Activated CD8-positive, alpha-beta memory T cell treated with anti-CD3 and anti-CD28 coated beads for 4 hours (primary cell): ENCODE measurements at places on chromosomes 6 and 20.

- no peak for DNase-seq
These were observed 17.6 kb downstream of the SYTL3 start for GRCh38 chr6:158667360-158667981.

DNA sequence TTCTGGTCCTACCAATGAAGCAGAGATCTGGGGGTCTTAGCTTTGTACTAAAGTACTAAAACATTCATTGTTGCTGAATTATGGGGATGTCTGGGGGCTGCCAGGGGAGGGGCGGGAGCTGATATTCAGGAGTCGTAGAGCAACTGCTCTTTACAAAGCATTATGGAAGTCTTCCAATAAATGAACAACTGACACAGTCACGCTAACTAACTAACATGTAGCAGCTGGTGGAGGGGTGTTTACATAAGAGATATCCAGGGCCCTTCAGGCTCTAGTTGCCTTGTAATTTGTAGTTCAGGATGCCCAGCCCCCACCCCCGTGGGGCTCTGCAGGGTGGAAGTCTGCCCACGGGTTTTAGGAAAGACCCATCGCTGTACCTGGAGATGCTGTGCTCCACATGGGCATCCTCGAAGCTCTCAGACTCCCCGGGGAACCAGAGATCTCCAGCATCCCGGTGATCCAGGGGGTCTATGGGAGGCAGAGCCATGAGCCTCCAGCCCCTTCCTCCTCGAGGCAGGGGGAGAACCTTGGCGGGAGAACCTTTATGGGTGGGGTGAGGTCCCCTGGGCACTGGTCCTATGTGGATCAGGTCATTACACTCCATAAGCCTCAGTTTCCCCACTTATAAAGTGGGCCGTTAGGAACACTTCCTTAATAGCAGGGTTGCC, 3.4 kb downstream of the TREM2 start:
- DNase-seq, result no peak

DNA sequence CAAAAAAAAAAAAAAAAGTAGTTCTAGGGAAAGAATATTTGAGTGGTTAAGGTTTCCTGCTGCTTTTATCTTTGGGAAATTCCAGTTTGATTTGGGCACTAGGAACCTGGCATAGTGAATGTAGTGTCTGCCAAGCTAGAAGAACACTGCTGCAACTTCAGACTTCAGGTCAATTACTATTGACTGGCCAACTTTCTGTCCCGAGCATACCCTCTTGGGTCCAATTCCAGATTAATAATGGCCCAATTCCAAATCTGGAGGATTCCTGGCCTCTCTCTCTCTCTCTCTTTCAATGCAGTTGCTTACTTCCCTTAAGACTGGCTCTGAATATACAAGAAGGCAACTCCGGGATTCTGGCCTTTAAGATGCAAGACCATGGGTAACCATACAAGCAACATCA, 74.9 kb downstream of the ANKEF1 start:
- no peak for DNase-seq

GRCh38 chr6:44653761-44654218, 266.3 kb downstream of the CDC5L start:
- DNase-seq, result no peak

- no peak for DNase-seq
These were observed 44.3 kb downstream of the ADGRB3 start for GRCh38 chr6:68679399-68679798.

- DNase-seq, result no peak
These were observed 23.3 kb downstream of the HSF2 start for GRCh38 chr6:122422614-122423267.

- peak; percentile 30 for DNase-seq
These were observed 5.1 kb downstream of the SOX12 start for GRCh38 chr20:330233-331149.

DNA sequence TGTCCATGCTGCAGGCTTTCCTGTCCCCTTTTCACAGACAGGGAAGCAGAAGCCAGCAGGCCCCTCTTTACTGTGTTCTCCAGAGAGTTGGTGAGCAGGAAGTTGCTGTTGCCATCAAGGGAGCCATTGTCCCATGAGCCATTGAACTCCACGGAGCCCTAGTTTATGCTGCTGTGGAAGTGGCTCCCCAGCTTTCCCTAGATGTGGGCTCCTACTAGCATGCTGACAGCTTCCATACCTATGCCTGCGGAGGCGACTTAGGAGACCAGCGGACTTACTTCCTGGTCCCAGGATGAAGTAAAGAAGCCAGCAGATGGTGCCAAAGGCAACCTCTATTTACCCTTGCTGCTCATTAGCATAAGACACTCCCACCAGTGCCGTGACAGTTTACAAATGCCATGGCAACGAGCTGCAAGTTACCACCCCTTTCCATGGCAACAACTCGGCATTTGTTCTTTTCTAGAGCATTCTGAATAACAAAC, 30.8 kb upstream of the FKBP1A start:
- DNase-seq, result no peak

DNA sequence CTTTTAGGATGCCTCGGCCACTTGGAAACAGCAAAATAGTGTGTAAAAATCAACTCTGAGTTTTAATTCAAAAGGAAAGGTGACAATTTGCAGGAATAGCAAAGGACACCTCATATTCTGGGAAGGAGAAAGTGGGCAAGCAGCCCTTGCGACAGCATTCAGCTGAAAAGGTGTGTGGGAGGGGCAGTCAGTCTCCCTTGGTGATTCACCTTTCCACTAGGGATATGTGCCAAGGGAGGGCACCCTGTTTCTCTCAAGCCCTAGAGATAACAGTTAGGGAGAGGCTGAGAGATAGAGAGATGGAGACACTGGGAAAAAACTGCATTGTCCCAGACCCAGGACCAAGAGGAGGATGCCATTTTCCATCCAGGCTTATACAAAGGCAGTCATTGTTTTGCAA, 228.1 kb downstream of the EPM2A start:
- no peak for DNase-seq

DNA sequence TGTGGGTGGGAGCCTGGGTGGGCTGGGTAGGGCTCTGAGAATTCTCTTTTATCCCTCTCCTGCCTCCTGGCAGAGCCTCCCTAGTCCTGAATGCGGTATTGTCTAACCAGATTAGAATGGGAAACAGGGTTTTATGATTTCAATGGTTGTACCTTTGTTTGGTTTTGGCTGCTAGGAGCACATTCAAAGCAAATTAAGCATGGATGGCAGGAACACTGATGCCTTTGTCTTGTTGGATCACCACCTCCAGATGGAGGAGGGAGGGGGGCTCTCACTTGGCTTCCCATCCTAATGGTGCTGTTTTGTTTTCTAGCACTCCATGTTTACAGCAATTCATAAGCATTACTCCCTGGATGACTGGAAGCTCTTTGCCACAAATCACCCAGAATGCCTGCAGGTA, 11.6 kb downstream of the GMPR start:
- no peak for DNase-seq

GRCh38 chr6:21604081-21604480, 10.5 kb downstream of the SOX4 start:
- DNase-seq, result no peak

DNA sequence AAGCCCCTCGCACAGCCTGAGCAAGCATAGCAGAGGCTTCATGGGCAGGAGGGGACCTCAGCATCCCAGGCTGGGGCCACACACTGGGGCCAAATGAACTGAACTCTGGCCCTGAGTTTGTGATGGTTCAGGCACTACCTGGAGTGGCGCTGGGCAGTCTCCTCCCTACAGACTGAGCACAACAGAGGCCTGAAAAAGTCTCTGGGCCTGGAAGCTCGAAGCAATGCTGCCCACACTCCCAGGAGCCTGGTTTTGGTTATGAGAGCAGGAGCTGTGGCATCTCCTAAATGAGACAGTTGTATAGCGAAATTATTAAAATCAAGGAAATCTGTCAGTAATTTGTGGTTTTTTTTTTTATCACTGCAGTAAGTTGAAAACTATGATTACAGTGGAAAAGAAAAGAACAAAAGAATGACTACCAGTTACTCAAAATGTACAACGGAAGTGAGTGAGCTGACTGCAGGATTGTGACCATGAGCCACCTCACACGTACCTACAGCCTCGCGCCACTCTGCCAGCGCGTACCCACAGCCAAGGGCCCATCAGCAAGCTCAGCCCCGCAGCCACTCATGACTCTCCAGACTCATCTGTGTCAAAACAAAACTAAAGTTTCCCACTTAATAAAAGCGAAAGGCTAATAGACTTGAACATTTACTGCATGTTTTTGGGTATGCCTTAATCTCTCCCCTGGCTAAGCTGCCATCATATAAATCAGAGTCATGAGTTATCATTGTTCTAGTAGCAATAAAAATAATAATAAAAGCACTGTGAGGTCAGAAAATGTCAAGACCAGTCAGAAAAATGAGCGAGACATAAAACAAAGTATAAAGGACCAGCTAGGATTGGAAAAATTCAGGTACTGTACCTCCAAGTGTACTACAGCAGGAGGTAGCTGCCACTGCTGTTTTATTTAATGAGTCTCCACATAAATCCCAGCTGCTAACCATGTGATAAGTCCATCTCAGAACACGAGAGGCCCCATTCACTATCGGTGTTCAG, 177.0 kb downstream of the FOXC1 start:
- DNase-seq, result no peak

- no peak for DNase-seq
These were observed 1.3 kb upstream of the PLEKHG1 start for GRCh38 chr6:150598401-150598800.

DNA sequence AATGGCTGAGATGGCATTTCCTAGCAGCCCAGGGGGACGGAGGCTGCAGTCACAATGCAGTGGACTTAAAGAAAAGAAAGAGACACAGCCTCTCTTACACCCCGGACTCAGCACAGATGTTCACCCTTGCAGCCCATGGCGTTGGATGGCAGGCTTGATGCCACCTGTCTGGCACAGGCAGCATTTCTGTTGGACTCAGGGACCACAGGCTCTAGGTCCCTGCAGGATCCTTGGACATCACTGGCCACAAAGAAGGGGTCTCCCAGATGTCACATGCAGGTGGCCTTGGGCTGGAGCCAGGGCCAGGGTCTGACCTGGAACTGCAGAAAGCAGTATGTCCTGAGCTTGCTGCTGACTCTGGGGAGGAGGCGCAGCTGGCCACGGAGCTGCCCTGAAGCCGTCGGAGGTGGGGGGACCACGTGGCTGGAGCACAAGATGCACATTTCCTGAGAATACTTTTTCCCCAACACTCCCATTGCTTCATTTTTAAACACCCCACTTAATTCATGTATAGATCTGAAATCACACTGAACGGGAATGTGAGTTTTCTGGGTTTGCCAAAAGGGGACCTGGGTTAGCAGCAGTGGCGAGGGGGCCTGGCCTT, 102.3 kb upstream of the SULF2 start:
- DNase-seq, result no peak

- DNase-seq, result no peak
These were observed 127.2 kb upstream of the SUPT3H start for GRCh38 chr6:45504947-45505346.

DNA sequence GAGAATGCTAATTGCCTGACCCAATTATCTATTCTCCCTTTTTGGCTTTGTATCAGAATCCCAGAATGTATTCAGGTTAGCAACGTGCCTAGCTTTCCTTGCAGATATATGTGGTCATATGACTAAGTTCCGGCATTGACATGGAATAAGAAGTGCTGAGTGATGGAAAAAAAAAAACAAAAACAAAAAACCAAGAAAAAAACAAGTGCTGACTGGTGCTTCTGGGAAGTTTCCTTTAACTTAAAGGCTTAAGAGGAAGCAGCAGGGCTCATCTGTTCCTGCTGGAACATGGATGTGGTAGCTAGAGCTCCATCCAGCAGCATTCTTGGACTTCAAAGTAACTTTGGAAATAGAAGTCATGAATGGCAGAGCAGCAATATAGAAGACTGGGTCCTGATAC, 10.4 kb upstream of the RPF2 start:
- no peak for DNase-seq

- no peak for DNase-seq
These were observed 23.7 kb upstream of the PPP1R14C start for GRCh38 chr6:150119173-150119572.

DNA sequence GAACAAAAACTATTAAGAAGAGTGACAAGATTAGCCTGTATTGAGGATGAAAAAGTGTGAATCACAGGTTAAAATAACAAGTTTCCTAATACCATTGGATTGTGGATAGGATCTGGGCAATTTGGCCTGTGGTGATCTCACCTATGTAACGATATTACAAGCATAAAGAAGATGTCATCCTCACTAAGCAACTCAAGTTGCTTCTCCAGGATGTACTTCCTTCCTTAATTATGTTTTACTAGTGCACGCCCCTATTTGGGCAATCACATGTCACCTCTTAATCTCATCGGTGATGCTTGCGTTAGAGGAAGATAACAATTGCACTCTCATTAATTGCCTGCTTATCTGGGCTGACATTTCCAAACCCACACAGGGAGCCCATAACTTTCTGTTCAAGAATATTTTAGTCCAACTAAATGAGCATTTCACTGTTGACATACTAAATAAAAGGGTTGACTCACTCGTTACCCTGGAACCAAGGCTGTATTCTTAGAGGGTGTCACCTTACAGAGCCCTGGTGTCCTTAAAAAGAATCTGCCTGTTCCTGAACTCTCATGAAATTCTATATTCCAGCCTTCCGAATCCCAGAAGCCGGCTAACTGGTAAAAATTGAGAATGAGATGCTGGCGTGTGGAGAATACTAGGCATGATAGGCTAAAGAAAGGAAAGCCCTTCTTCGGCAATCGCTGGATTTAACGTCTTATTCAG, 88.2 kb upstream of the ATXN1 start:
- DNase-seq, result no peak

DNA sequence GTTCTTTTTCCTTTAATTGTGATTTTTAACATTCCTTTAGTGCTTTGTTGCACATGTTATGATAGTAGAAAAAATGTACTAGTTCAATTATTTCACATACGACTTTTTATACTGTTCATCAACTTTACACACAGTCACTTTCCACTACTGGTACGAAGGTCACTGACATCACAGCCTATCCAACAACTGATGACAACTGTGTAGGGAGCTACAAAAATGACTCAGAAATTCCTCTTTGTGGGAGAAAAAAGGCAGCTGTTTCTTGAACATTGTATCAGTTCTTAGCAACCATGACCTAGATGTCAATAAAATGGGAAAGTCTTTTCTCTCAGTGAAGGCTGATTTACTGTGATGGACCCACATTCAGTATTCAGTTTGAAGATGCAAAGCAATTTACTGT, 7.0 kb upstream of the ID4 start:
- DNase-seq, result no peak

DNA sequence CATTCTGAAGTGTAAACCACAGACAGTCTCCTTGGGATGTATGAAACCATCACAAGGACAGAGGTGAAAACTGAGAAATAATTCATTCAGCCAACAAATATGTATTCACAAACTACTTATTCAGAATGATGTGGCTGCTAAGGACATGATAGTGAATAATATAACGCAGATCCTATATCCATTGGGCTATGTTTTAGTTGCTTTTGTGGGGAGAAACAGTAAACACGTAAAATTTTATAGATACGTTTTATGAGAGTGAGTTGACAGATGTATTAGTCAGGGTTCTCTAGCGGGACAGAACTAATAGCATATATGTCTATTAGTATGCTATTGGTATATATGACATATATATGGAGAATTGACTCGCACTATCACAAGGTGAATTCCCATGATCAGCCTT, 402.5 kb downstream of the RFPL4B start:
- DNase-seq, result no peak

GRCh38 chr6:95866732-95867131, 149.0 kb upstream of the FUT9 start:
- DNase-seq, result no peak
